Naive thymus-derived CD4-positive, alpha-beta T cell (primary cell): ENCODE measurements at places on chromosomes 5 and 9.

DNA sequence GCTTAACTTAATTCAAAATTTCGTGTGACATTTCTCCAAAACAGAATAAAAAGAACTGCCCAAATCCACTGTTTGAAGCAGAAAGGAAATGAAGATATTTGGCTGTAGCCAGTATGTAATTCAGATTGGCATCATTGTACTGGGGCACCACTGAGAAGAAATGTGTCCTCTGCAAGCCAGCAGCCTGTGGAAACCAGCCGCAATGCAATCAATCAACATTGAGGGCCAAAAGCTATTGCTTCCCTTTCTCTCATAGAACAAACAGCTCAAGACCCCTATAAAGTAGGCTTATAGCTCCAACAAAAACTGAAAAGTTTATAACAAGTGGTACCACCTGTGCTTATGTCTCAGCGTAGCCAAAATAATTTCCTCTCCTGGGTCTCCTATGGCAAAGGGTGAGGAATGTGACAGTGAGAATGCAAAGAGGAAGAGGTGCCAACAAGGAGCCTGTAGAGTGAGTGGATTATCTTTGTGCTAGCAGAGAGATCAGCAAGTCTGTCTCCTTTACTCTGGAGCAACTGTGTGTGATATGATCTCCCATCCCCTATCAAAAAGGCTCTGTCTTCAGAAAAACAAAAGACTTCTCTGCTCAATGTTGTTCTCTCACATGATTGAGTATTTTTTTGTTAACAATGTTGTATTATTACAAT, 1072.3 kb upstream of the DMAC1 start:
- no peak for DNase-seq

DNA sequence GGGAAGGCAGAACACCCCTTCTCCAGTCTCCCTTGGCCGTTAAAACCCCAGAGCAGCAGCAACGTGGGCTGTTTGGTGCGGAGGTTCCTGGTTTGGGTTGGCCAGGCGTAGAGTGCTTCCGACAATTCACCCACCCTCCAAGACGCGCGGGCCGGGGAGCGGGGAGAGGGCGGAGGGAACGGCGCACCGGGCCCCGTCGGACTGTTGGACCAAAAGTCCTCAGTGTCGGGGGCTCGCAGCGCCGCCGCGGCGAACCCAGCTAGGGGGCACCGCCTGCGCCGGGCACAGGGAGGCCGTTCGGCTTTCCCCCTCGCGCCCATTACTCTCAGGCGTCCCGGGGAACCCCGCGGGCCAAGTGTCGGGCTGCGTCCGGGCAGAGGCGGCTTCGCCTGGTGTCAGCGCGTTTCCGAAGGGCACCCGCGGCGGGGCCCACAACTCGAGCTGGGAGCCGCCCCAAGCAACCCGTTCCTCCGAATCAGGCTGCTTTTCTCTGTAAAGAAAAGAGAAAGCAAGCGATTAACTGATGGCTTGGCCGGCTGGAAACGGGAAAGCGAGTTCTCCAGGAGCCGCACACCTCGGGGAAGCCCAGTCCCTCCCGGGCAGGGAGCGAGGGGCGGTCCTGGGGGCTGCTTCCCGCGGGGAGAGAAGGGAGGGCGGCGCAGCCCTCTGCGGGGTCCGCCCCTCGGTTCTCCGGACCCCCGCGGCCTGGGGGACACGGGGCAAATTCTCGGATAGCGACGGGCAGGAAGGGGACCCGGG, 145.5 kb downstream of the ERCC6L2 start:
- DNase-seq: peak; percentile 44

GRCh38 chr9:123864251-123864650, 65.7 kb downstream of the DENND1A start:
- no peak for DNase-seq

DNA sequence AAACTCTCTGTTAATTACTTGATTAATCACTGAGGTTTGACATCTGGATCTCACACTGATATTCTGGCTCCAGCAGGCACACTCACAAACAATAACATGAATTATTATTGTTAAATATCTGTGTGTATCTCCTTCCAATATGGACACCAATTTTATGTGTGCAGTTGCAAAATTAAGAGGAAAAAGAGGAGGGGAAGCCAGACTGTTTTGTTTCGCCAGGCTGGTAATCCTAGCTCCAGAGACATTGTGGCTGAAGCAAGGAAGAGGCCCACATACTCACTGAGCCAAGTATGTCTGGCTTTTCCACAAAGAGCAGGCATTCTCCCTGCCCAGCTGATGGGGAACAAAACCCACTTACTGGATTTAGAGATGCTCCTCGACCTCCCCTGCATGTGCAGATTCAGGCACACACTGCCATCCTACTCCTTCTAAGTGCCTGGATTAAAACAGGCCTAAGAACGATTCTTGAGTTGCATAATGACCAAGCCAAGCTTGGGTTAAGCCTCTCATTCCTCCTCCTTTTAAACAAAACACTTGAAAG, 181.9 kb downstream of the ESM1 start:
- DNase-seq: no peak

- DNase-seq: no peak
These were observed 129.4 kb downstream of the C9orf152 start for GRCh38 chr9:110078604-110079003.

GRCh38 chr9:98185021-98185567, 7.3 kb downstream of the CORO2A start:
- DNase-seq: no peak

GRCh38 chr5:67809589-67809988, 406.0 kb upstream of the PIK3R1 start:
- DNase-seq: no peak

- DNase-seq: no peak
These were observed 803.3 kb upstream of the CTNND2 start for GRCh38 chr5:12707560-12707959.

DNA sequence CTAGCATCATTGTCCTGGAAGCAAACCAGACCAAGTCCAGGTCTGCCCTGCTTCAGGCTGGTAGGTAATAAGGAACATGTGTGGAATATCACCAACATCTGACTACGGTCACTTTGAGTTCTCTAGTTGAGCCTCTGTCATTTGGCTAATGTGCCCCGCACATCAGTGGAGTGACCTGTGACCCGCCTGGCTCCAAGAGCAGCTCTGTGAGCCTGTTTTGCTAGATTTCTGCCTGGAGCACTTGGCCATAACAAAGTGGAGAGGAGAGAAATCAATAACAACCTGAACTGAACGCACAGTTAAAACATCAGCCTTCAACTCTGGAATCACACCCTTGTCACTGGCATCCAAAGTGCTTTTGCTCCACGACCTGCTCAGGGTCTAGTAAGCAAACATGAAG, 115.7 kb downstream of the PPP2R2B start:
- no peak for DNase-seq

DNA sequence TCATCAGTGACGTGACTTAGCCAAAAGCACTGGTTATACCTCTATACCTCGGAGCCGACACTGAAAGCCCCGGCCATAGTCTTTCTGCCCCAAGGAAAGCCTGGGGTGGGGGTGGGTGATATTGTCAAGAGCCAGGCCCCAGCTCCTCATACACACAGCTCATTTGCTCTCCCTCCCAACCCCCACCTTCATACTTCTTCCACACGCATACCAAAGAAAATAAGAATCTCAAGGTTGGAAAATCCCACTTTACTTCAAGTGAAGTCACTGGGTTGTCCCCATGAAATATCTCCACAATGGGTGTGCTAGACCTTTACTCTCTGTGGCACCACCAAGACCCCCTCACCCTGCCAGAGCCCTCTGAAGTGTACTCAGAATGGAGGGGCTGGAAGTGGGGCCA, 27.1 kb upstream of the MGAT1 start:
- DNase-seq: no peak

DNA sequence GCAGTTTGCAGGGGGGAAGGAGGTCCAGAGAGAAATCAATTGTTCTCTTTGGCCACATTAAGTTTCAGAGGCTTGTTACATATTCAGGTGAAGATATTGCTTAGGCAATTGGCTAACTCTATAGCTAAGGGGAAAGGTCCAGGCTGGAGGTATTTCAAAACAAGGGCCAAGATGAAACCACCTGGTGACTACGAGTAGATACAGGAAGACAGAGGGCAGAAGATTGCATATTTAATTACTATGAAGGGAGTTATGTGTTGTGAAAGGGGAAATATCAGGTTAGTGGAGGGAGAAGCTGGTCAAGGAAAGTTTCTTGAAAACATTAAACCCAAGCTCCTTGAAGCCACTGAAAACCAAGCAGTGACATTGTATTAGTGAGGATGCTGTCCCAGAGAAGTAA, 1.9 kb upstream of the RAD23B start:
- no peak for DNase-seq

DNA sequence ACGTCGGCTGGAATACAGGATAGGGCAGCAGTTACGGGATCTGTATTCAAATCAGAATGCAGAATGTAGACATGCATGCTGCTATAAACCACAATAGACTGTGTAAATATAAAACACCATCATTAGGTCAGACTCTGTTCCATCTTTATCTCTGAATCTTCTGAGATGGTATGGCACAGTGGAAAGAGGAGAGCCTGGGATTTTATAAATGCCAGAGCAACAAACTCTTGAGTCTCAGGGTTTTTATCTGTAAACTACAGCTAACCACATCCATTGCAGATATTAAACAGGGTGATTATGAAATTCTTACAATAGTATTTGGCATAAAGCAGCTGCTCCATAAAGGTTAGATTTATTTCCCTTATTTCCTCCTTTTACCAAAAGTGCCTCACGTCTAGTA, 108.7 kb downstream of the ZDHHC21 start:
- DNase-seq: no peak

GRCh38 chr5:170141636-170142035, 35.9 kb downstream of the FOXI1 start:
- DNase-seq: no peak

DNA sequence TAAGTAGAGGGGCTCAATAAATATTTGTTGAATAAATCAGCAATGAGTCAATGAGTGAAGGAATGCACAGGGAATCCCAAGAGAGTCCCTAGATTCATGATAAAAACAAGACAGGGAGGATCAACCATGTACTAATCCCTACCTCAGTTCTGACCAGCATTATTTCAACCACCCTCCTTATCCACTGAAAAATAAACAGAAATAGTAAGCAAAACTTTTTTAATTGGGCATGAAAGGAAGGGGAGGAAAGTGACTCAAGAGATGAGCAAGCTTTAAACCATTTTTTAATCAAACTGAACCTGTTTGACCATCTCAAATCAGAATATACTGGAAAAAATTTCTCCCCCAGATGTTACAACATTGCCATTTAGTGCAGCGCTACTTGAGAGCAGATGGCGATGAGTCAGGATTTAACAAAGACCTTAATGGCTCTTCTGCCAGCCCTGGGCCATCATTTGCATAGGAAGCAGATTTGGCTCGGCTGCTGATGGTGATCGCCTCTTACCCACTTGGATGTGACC, 194.8 kb upstream of the SLC30A5 start:
- DNase-seq: no peak

- DNase-seq: no peak
These were observed 228.3 kb upstream of the ADAMTS16 start for GRCh38 chr5:4911646-4912403.

- peak; percentile 63 for DNase-seq
These were observed 52.5 kb downstream of the JADE2 start for GRCh38 chr5:134577796-134578577.

GRCh38 chr9:82790875-82791274, 272.1 kb downstream of the RASEF start:
- no peak for DNase-seq

DNA sequence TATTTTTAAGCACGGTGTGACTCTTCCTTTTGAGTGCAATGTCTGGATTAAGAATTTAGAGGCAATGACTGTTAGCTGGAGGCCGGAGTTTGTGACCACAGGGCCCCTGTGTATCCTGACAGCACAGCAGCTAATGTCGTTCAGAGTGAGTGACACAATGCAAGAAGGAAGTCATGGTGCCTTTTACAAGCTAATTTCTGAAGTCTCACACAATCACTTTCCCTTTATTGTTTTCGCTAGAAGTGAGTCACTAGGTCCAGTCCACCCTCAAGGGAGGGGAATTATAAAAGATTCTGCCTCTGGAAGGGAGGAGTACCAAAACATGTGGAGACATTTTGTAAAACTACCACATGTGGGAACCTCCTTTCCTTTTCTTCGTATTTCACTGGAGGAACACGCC, 185.5 kb upstream of the FGF10 start:
- no peak for DNase-seq

DNA sequence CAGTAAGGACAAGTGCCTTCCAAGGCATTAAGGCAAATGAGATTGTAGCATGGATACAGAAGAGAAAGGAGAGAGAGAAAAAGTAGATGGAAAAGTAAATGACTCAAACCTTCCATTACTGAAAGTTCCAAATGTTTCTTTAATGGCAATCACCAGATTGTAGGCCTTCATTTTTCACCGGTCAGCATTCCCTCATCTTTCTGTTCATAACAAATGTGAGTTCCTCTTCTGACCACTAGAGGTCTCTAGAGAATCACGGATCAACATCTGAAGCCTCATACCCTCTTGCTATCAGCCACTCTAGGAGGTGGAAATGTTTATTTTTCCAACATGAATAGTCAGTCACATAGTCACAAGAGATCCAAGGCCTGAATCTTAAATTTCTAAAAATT, 73.6 kb upstream of the RPS23 start:
- DNase-seq: peak; percentile 18

DNA sequence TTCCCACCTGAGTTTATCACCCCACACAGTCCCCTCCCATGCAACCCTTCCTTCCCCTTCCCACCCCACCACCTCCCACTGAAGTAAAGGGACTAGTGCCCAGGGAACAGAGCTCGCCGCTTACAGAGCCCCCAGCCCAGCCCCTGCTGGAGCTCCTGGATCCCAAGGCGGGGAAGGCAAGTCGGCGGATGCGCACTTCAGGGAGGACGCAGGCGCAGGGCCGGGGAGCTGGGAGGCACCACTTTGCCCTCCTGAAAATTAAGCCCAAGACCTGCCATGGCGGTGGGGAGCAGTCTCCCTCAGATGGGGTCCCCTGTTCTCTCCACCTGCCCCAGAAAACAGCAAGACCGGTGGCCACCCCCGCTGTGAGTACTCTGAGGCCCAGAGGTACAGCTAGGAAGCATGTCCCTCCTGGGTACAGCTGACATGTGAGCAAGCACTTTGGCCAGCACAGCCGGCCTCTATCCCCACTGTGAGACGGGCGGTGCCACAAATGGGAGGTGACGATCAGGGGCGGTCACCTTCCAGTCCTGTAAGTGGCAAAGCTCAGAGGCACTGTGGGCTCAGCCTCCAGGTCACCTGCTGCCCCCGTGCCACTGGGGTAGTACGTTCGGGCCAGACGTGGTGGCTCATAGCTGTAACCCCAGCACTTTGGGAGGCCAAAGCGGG, 45.9 kb downstream of the COL23A1 start:
- no peak for DNase-seq

- no peak for DNase-seq
These were observed 365.4 kb upstream of the IRX1 start for GRCh38 chr5:3230254-3230653.

GRCh38 chr5:75192804-75193203, 43.9 kb downstream of the ANKRD31 start:
- no peak for DNase-seq
